Cardiac atrium fibroblast (primary cell): ENCODE measurements at places on chromosomes 2 and 18. TPM values are rescaled to one million over a fixed set of nuclear protein-coding genes. Genes with fewer than 3 reads are reported as not detected.

XDH gene
- not detected in 2 replicates for total RNA-seq

FEV gene
- total RNA-seq: not detected in 2 replicates

MC2R gene
- not detected in 2 replicates for total RNA-seq

PMS1 gene
- 7.4 and 8.3 TPM in 2 replicates for total RNA-seq

IL36RN gene
- not detected in 2 replicates for total RNA-seq

UGT1A6 gene
- total RNA-seq: not detected in 2 replicates

CDKL4 gene
- 1.1 and 1.3 TPM in 2 replicates for total RNA-seq

ALK gene
- not detected in 2 replicates for total RNA-seq

WDFY1 gene
- 46.8 and 61.2 TPM in 2 replicates for total RNA-seq

CROCC2 gene
- 1.8 TPM in 1 of 2 replicates, not detected in the other for total RNA-seq

SCYGR4 gene
- not detected in 2 replicates for total RNA-seq

C2orf15 gene
- total RNA-seq: not detected in 2 replicates
